ENCODE measurements at places on chromosomes 2 and 18.

- DNase-seq: peak; percentile 59
Observed at GRCh38 chr2:45821558-45822271, 170.2 kb downstream of the PRKCE start.

DNA sequence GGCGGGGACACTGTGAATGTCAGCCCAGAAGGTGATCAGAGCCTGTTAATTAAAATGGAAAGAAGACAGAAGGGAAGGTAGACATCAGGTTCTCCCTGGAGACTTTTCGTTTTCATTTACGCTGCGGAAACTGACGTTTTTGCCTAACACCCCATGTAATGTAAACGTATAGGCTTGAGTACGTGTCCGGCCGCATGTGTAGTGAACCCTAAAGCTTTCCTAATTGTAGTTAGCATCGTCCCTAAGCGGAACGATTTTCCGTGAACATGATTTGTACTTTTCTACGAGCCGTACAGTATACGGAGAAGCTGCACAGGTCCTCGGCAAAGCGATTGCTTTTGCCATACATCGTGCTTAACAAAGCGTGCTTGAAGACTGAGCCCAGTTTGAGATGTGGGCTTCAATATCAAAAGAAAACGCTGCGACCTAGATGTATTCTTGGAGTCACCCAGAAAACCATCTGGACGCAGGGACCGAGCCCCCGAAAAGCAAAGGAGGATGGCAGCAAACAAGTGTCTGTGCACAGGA, 284 bp downstream of the TIMM21 start:
- DNase-seq: no peak

- no peak for DNase-seq
Observed at GRCh38 chr2:42216694-42217093, 47.5 kb downstream of the EML4 start.

DNA sequence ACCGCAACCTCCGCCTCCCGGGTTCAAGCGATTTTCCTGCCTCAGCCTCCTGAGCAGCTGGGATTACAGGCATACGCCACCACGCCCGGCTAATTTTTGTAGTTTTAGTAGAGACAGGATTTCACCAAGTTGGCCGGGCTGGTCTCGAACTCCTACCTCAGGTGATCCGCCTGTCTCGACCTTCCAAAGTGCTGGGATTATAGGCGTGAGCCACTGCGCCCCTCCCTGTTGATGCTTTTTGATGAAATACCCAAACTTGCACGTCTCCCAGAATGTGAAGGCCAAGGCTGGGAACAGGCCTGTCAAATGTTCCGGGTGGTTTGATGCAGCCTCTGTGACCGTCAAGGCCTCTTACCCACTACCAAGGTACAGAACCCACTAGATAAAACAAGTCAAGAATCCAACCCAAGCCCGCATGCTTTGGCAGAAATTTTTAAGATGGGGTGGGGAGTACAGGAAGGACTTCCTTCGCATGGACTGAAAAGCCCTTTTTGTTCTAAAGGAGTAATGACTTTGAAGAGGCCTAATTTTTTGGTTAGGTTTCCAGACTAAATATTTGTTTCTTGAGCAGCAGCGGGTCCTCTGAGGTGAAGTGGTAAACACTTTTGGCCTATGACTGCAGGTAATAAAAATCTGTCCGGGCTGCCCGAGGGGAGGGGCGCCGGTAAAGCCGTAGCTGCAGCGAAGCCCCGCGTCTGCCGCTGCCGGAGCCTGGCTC, 3.7 kb upstream of the EVX2 start:
- DNase-seq: no peak

- no peak for DNase-seq
Observed at GRCh38 chr2:46999857-47000678, 84.5 kb upstream of the MCFD2 start.

DNA sequence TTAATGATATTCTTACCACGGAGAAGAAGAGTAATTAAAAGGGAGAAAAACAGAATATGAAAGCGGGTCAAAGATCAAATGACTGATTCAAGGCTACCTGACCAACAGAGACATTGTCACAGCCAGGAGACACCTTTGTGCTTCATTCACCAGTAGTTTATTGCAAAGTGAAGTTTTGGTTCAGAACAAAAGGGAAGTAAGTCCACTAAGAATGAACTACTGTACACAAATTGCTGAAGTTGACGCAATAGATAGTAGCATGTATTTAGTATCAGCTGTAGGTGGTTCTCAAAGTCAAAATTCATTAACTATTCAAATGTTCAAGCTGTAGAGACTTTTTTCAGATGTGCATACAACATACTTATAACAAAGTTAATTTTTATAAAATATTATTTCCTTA, 64.7 kb upstream of the COX7A2L start:
- no peak for DNase-seq

DNA sequence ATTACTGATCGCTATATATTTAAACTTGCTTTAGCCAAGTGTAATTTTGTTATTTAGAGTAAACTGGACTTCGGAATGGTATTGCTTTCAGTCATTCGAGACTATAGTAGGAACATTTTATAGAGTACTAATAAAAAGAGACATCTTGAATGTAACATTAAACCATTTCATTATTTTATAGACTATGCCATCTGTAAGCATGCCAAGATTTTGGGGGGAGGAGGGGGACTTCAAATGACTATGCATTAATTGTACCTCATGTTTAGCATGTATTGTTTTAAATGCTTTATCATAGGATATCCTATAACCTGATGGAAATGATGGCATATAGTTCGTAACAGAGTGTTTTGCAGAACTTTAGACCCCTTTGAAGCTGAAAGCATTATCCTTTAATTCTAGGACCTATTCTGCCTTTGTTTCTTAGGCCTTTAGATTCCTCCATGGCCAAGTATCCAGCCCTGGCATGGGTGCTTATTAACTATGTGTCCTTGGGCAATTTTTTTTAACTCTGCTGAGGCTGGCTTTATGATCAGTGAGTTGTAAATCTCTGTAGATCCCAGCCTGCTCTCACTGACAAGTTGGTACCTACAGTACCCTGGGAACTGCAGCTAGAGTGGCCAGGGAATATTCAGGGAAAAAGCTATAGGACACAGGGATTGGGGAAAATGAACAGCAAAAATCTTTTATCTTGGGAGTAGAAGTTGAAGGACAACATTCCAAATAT, 93.4 kb downstream of the PARD3B start:
- no peak for DNase-seq

All from kidney epithelial cell (primary cell).